ENCODE measurements at places on chromosomes 4 and X. TPM values are rescaled to one million over a fixed set of nuclear protein-coding genes. Genes with fewer than 3 reads are reported as not detected.

GRCh38 chr4:156388826-156389225, 435.2 kb upstream of the CTSO start:
- DNase-seq: no peak

GRCh38 chr4:125639182-125639621, 324.4 kb downstream of the FAT4 start:
- no peak for DNase-seq

DNA sequence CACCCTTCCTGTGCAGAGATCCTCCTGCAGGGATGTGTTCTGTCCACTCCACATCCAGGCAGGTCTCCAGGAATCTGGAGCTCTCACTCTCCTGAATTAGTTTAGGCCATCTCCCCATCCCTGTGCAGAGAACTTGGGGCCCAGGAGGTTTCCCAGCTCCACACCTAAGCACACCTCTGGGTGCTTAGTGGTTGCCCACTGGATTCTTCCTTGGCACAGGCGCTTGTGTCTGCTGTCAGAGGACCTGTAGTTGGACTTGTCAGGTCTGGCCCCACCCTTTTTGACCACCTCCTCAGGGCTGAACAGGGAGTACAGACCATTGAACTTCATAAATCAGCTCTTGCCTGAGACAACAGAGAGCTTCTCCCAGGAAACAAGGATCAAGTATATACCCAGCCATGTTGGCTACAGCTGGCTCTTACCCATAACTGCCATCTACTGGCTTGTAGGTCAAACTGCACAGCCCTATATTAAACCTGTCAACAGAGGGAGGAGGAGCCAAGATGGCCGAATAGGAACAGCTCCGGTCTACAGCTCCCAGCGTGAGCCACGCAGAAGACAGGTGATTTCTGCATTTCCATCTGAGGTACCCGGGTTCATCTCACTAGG, 275.5 kb downstream of the PPARGC1A start:
- DNase-seq: no peak

DNA sequence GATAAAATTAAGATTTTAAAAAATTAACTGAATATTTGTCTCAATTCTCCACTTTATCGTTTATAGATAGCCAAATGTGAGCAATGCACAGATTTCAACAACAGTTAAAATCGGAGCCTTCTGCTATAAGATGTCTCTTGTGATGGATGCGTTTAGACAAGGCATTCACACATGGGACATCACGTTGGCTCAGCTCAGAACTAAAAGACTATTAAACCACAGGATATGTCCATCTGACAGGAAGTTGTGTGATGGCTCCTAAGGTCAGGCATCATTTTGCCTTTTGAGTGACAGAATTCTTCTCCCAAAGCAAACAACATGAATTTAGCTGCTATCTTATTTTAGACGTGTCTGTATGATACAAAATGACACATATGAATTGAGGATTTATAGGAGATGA, 17.3 kb upstream of the VCX3B start:
- DNase-seq: no peak

- DNase-seq: no peak
These were observed 19.4 kb upstream of the AFAP1 start for GRCh38 chr4:7959078-7959477.

- DNase-seq: peak; percentile 68
These were observed 75.0 kb downstream of the PTTG2 start for GRCh38 chr4:38034986-38035882.

DNA sequence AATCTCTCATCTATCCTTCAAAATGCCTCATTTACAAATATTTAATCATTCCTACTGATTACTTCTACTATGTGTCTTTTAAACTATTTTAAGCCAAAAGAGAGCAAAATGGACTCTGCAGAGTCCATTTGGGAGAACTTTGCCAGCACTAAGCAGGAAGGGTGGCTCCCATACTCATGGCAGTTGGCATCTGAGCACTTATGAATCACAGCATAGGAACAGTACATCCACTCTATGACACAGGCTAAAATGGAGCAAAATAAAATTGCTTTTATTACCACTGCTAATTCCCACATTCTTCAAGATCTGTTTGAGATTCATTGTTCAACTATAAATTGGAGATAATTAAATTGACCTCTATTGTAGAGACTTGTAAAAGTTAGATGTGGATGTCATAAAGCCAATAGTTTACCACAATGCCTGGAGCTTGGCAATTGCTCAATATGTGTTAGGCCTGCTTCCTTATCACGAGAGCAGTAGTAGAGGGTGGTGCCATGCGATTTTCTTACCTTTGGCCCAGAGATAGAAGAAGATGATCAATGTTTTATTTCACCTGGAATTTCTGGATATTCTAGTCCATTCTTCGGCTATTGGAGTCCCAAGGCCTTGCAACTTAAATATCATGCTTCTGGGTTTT, 19.1 kb downstream of the HPGD start:
- no peak for DNase-seq

GRCh38 chr4:184515606-184516005, 41.3 kb upstream of the IRF2 start:
- no peak for DNase-seq

GRCh38 chr4:55032788-55033187, 92.6 kb downstream of the KDR start:
- no peak for DNase-seq

- no peak for DNase-seq
These were observed 45.2 kb downstream of the LNX1 start for GRCh38 chr4:53545942-53546581.

DNA sequence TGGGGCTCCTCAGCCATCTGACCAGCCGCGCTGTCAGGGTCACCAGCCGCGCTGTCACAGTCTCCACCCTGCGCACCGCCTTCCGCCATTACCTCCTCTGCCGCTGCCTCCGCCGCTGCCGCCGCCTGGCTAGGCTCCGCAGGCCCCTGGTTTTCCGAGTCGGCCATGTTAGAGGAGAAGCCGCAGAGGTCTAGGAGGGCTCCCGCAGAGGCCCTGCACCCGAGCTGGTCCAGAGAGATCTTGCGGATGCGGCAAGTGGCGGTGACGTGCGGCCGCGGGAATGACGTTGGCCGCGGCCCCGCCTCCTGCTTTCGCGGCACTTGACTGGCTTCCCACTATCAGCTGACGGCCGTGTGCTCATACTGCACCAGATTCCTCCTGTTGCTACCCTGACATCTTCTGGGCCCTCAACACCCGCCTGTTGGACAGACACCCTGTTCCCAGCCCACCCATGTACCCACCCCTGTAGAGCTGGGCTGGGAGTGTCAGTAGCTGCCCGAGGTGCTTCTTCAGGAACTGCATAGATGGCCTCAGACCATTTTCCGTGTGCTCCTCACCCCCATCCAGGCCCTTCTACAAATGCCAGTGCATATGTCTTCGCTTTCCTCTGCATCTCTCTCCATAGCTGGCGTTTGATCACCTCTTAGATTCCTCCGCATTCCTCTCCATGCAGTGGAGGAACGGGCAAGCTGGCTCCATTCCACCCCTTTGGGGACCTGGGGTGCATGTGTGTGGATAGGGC, at the start of gene NAP1L5:
TSS of gene NAP1L5 (minus strand) at position 242 of the 742 bp plus-strand sequence. CDS start at position 167, 75 bp downstream.
- peak; percentile 64 for DNase-seq

GRCh38 chrX:118566359-118566758, 70.7 kb downstream of the DOCK11 start:
- DNase-seq: no peak

DNA sequence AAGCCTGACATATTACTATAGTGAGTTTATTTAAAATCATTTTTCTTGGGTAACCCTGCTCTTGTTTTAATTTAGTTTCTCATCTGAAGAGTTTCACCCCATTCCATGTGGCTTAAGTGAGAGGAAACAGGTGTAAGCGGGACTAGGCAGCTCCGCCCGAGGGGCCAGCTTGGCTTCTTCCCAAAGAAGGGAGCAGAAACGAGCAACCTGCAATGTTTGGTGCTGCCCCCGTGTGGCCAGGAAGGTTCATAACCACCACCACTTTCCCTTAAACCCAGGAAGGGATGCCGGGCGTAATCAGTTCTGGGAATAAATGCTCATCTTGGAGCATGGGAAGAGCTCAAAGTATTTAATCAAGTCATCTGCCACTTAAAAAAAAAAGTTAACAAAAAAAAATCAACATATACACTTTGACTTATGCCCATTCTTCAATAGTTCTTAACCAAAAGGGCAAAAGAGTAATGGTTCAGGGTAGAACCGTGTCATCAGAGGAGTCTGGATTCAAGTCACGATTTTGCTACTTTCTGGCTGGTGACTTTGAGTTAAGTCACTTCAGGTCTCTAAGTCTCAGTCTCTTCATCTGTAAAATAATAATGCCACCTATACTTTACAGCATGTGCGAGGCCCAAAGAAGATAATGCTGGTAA, 147.9 kb downstream of the NSUN7 start:
- DNase-seq: peak; percentile 74

- peak; percentile 43 for DNase-seq
These were observed 979 bp downstream of the RP2 start for GRCh38 chrX:46837558-46838485.

The SYTL5 gene
- total RNA-seq: not detected

The C4orf36 gene
- total RNA-seq: not detected

The LGI2 gene
- total RNA-seq: not detected

The RASSF6 gene
- total RNA-seq: not detected
